Pancreas (tissue), 10 donors: ENCODE measurements at places on chromosomes 7 and 10.
A peak's percentile ranks its signal among the peaks of the same experiment; 100 is the strongest.

DNA sequence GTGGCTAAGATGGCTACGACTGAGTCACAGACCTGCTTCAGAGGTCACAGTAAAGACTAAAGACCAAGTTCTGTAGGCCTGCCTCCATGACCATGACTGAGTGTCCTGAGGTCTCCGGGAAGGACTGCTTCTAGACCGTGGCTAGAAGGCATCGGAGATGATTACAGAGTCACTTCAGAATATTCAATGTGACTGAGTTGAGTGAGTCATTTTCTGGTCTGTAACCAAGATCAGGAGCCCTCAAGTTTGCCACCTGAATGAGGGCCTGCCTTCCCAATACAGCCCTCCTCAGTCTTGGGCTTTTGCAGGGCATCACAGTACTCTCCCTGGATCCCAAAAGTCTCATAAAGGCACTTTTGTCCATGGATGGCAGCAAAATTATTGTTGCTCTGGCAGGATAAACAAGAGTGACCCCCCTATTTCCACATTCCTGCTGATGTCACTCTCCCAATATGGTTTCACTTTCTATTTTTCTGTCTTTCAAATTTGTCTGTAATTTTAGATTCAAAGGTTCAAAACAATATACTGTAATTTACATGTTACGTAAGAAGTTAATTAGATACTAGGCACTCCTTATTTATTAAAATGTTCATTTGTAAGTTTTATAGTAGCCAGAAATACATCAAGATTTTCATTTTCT is 47.7 kb upstream of the ZNF92 start:
- no peak for DNase-seq

DNA sequence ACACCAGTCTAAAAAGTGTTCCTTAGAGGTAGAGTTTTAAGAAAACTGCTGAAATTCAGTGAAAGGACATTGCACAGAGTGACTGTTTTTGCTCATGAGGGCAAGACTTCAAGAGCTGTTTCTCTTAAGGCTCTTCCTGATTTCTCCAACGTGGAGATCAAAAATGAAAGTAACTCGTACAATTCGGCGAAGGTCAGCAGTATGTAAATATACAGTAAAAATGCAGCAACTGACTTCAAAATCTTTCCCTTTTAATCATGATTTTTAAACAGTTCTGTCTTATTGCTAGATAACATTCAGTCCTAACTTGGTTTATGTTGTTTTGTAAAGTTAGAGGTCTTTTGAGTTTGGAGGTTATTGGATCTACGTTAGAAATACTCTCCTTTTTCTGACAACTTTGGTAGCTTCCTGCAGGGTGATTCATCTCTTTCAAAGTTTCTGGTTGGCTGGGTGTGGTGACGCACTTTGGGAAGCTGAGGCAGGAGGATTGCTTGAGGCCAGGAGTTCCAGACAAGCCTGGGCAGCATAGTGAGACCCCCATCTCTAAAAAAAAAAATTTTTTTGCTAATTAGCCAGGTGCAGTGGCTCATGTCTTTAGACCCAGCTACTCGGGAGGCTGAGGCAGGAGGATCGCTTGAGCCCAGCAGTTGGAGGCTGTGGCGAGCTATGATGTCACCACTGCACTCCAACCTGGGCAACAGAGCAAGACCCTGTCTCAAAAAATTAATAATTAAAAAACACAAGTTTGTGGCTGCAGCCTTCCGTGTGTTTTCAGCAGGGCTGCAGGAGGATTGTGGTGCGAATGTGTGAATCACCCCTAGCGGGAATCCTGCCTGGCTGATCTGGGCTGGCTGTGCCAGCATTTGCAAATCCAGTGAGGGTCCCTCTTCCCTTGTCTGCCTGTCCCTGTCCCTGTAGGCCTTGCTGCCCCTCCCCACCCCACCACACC is 29.2 kb upstream of the AP5Z1 start:
- no peak for DNase-seq

GRCh38 chr10:77175631-77176222 is 461.9 kb downstream of the KCNMA1 start:
- DNase-seq = no peak

GRCh38 chr7:65250697-65251395 is 122.8 kb upstream of the ZNF92 start:
- DNase-seq = no peak

GRCh38 chr7:15123901-15124300 is 221.3 kb upstream of the DGKB start:
- no peak for DNase-seq

- peak; percentile 17 for DNase-seq
These were observed 72.6 kb downstream of the FAM53B start for GRCh38 chr10:124671486-124672075.

DNA sequence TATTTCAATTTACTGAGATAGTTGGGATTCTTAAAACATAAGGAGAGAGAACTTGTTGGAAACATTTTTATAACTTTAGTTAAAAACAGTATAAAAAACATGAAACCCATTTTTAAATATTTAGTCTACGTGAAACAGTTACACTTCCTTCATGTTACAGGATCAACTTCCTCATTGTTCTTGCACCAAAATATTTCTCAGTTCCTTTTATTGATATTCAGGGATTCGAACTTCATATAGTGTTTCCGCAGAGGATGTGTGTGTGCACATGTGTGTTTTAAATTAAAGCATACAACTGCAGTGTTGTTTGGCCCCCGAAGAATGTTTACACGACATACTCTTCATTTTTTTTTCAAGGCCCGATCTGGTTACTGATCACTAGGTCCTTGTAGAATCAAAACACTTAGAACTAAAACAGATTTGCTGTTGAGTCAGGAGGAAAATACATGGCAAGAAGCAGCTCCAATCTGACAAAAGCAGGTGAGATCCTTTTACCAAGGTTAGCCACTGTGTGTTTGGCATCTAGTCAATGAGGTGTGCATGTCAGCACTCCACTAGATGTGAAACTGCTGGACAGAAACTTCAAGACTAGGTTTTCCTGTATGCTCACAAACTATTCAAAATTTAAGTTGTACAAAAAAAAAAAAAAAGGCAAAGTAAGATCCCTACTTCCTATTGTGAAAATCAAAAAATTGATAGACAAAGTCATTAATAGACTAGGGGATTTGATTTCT is 60.4 kb downstream of the INSYN2A start:
- no peak for DNase-seq

DNA sequence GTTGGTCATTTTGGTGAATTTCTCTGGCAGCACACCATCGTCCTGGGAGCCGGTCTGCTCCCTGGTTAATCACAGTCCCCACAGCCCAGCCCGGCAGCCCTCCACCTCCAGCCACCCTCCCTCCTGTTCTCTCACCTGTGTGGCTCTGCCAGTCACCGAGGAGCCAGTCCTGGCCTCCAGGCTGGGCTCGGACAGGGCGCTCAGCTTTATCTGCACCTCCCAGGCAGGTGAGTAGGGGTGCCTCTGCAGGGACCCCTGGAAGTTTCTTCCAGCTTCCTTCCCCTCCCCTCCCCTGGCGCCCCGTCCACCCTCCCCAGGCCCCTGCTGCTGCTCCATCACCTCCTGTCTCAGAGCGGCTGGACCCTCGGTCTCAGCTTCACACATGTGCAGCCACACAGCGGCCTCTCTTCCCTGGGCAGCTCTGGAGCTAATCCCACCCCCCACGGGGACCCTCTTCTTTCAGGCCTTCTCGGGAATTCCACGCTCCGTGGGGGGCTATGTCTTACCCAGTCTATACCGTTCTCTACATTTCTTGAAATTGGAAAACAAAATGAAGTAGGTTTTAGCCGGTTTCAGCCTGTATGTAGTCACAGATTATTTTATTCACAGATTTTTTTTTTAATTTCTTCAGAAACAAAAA is 213.9 kb upstream of the PPP2R2D start:
- DNase-seq = no peak

DNA sequence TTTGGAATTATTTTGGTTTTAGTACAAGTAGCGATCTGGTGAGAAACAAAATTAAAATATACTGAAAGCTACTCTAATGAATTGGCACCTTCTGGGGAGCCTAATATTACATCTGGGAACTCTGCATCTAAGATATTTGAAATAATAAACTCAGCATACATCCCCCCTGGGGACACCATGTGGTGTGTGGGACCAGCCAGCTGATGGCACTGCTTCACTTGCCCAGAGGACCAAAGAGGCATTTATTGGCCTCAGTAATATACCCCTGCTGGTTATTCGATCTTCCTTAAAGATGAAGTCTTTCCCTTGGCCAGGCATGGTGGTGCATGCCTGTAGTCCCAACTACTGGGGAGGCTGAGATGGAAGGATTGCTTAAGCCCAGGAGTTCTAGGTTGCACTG is 195.1 kb upstream of the AUTS2 start:
- no peak for DNase-seq

DNA sequence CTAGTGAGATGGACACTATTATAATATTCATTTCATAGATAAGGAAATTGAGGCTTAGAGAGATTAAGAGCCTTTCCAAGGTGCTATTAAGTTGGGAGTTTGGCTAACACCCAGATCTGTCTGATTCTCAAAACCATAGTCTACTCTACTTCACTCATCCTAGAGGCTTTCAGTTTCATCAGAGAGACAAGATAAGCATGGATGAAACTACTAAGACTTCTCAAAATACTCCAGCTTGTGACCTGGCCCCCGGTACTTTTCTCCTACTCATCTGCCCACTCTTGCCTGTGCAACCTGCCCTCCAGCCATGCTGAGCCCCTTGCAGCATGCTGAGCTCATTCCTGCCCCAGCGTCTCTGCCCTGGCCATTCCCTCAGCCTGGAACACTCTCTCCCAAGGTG is 12.2 kb upstream of the SLC35B4 start:
- DNase-seq = no peak

GRCh38 chr10:36349445-36350078 is 707.5 kb upstream of the FZD8 start:
- DNase-seq = no peak

DNA sequence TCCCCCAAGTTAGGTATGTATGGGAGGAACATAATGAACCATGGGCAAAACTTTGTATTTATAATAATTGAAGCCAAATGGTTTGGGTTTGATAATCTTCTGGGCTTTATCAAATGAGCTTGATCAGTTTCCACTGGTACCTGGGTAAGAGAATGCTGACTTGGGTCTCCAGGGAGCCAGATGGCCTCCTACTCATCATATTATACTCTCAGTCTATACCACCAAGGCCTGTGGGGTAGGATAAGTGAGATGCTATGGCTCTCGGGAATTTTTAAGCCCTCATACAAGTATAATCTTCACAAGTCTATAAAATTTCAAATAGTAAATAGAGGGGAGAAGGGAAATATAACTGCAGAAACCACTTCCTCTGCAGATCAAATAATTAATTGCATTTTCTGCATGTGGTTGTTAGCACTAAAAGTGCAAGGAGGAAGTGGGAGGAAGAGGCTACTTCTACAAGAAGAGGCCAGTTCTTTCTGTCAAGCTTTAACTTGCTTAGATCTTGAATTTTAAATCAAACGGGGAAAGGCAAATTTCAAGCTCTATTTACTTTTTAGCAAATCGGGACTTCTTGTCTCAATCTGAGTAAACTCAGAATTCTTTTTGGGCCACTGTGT is 349.0 kb downstream of the SORCS1 start:
- DNase-seq = no peak

DNA sequence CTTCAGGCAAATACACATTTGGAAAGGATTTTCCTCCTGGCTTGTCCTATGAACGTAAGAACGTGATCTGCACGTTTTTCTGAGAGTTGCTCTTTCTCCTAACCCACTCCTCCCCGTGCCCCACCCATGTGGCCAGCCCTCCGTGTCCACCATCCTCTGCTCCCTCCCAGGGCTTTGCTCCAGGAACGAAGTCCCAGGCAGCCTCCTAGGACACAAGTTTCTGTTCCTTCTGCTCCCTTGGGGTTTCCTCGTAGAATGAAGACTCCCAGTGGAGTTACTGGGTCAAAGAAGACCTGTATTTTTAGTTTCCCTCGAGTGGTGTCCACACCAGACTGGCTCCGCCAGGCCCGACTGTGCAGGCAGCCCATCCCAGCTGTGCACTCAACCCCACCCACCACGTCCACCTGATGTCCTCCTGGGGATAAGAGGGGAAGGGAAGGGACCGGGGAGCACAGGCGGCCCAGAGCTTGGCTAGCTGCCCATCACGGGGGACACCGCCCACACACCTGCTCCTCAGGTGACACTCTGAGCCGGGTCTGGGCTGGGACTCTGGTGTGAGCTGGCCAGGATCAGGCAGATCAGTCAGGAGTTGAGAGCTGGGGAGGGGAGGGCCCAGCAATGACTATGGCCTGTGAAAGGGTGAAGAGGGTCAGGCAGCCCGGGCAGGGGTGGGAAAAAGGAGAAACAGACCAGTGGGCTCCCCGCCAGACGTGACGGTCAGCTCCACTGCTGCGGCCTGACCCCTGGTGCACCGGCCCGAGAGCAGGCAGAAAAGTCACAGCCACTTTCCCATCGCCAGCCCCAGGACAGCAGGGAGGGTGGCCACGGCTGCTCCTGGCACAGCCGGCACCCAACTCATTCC is 54.3 kb upstream of the PPP2R2D start:
- DNase-seq = no peak

- no peak for DNase-seq
These were observed 15.2 kb downstream of the PALD1 start for GRCh38 chr10:70493660-70494234.

GRCh38 chr7:114922026-114922651 is at the start of gene MDFIC:
Gene MDFIC (plus strand): TSS chr7:114922094. CDS start chr7:114923034, 940 bp downstream.
- DNase-seq = peak; percentile 46

GRCh38 chr7:92904244-92905131 is 68.1 kb upstream of the CDK6 start:
- no peak for DNase-seq

- peak; percentile 59 for DNase-seq
These were observed 41.2 kb downstream of the TACR2 start for GRCh38 chr10:69375307-69376151.

GRCh38 chr10:48802611-48803071 is 118.0 kb downstream of the WDFY4 start:
- DNase-seq = no peak

DNA sequence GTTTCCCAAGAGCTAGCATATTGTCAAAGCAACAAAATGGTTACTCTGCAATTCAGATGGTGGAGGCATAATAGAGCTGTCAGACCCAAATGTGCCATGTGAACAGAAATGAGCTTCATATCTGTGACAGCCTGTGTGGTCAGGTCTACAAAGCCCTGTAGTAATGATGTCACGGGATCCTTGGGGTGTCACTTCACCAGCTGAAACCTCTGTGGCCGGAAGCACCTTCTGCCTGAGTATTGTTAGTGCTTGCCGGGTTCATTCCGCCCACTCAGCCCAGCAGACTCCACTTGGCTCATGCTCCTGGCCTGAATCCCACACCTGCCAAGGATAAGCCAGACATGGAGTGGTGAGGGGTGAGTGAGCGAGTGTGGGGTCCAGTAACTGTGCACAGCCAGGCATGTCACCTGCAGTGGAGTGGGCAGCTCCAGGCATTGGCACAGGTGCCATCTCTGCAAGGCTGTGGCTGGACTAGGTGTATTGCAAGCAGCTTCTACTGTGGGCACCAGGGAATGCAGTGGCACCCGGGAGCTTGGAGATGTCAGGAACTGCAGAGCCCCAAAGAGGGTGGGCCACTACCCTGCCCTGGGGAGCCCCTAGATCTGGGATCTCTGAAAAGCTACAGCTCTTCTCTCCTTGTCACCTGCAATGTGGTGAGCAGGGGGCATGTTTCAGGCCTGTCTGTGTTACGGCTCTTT is 341.9 kb upstream of the CHRM2 start:
- DNase-seq = no peak

- no peak for DNase-seq
These were observed 546.4 kb upstream of the FZD8 start for GRCh38 chr10:36188461-36188860.
